RPMI8226 (cell line): ENCODE measurements at places on chromosomes 7 and 10.
A peak's percentile ranks its signal among the peaks of the same experiment; 100 is the strongest.

GRCh38 chr7:22681852-22682657 lies 44.9 kb upstream of the IL6 start:
- DNase-seq, result no peak

DNA sequence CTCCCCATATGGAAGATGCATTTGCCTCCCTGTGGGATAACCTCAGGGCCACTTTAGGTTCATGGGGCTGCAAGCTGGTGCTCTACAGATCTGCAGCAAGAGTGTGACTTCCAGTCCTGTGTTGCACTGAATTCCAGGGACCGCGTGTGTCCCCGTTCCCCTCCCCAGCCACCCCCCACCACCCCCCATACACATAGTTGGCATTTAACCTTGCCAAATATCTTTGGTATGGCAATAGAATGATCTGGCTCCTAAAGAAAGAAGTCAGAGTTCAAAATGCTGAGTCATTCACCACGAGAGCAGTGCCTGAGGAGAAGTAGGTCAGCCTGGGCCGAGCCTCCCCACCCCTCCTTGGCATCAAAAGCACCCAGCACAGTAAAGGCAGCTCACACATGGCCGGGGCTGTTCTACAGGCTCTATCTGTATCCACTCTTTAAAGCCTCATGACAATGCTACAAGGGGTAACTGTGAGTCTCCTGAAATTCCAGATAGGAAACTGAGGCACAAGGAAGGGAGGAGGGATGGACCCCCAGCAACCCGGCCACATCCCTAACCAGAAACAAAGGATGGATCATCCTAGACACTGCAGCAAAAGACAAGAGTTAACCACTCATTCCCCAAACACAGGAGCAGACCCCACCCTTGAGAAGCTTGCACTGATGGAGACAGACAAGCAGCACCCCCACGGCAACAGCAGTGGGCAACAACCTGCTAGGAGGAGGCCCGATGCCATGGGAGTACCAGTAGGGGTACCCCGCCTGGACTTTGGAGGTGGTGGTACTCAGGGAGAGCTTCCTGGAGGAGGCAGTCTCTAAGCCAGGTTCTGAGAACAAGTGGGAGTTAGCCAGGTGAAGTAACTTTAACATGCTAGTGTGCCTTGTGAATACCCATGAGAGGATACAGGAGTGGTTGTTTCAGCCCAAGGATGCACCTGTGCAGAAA lies 70.3 kb upstream of the NANOS1 start:
- peak; percentile 66 for DNase-seq

GRCh38 chr7:112143582-112143981 lies 62.6 kb downstream of the DOCK4 start:
- DNase-seq, result no peak

DNA sequence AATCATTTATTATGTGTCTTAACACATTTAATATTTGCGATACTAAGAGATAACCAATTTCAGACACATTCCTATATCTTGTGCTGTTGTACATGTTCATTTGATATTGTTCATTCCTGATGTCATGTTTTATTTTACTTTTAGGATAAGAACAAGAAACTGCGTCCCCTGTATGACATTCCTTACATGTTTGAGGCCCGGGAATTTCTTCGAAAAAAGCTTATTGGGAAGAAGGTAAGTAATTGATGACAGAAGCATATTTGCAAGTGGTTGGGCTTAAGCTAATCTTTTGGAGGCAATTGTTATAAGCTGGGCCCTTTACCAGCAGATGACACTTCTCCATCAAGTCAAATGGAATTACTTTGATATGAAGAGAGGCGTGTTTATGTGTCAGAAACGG lies 155.3 kb downstream of the SND1 start:
- no peak for DNase-seq

- DNase-seq, result no peak
Observed at GRCh38 chr10:26717476-26717875, 20.0 kb downstream of the PDSS1 start.

DNA sequence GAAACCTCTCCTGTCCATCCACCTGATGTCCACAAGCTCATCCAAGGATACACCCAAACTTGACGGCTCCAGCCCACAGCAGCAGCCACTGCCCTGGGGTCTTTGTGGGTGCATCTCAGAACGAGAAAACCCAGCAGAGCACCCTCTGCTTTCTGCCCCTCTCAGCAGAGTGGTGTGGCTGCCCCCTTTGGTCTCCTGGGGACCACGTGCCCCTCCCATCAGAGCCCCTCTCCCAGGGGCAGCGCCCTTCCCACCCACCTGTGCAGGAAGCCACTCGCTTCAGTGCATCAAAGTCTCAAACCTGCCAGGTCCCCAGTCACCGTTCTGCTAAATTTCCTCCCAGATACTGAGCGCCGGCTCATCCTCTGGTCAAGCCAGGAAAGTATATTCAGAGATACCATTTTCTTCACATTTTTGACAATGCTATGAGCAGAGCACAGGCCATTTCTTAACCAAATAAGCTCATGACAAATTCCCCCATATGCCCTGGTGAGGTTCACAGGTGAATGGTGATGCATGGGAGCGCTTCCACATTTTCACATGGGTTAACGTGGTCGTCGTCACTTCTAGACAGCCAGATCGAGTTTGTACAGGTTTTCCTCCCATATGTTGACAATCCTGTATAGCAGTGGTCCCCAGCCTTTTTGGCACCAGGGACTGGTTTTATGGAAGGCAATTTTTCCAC lies 32.4 kb downstream of the CAMK2B start:
- no peak for DNase-seq
